ENCODE measurements at places on chromosomes 16 and 17.

DNA sequence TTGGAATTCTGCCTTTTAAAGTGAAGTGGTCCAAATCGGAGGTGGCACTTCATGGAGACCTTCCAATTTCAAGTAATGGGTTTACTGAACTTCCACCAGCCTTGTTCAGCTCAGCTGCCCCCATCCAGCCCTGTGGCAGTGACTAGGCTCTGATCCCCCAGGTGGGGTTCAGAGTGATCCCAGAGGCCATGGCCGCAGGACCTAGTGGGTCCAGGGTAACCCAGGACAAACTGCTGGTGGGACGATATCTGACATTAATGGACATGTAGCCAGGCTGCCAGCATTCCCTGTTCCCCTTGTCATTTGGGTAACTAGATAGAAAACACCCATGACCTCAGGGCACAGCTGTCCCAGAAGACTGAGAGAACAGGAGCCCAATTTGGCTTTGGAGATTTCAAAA, 209.9 kb downstream of the GSG1L start:
- no peak for DNase-seq

- DNase-seq = no peak
These were observed 11.9 kb upstream of the TACO1 start for GRCh38 chr17:63588797-63589196.

DNA sequence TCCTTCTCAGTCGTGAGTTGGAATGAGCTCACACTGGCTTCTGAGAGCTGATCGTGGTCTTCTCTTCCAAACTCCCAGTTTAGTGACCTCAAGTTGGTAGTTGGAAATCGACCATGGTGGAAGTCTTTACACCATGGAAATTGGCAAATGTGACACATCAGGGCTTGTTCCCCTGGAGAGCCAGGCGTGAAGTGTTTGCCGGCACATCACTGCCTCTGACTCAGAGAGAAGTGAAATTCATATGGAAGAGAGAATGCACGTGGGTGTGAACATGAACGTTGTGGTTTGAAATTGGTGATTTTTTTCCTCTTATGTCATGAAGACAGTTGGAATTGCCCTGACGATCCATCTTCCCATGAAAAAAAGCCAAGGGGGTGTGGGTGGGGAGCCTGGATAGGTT, 47.4 kb downstream of the AXIN2 start:
- DNase-seq = no peak

- DNase-seq = peak; percentile 46
These were observed 20.9 kb downstream of the TNS4 start for GRCh38 chr17:40480501-40481003.

GRCh38 chr16:80708823-80709222, 95.6 kb downstream of the CDYL2 start:
- no peak for DNase-seq

DNA sequence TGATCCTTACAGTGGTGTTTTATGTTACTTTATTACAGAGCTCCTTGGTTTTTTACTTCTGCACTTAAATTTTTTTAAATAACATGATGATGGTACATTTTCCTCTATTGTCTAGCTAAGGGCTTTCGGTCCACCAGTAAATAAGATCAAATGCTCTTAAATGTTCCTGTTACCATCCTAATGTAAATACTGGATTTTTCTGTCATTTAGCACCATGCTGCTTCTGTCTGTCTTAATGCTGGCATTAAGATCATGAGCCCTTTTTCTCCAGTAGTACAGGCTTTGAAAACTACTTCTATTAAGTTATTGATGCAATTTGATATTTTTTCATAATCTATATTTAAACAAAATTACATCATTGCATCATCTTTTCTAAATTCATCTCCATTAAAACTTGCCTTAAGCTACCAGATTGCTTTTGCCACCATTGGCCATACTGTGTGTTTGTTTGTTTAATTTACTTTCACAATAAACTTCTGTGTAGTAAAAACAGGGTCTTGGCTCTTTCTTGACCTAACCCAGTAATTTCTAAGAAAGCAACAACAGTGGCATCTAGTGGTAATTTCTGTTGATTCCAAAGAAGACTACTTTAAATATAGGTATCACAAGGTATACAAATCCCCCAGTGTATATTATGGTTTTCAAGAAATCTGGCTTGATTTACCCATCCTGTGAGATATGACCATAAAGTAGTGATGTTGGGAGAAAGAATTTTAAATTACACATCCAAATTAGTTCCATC, 9.0 kb upstream of the PHAF1 start:
- no peak for DNase-seq

DNA sequence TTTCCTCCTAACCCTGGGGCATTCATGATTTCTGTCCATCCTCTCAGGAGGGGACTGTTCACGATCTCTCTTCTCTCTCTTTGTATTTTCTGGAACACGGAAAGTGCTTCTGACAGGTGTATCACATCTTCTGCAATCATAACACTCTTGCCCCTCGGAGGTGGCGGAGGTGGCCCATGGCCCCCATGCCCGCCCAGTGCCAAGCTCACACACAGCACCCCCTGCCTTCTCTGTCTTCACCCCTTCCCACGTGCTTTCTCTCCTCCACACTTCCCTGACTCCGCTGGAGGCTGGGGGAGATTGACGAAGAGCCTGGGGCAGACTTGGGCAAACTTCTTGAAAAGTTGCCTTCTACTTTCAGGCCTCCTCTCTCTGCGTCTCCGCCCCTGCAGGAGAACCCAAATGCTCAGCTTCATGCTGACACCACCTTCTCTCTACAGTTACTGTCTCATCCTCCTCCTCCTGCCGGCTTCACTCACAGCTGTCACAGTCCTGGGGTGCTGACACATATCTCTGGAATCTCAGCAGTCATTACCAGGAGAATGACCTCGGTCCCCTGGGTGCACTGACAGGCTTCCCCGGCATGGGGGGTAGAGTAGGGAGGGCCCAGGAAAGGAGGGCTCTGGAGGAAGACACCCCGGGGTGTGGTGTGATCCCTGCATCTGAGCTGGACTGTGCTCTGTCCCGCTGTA, 127.1 kb downstream of the ENGASE start:
- no peak for DNase-seq

- no peak for DNase-seq
These were observed 28.1 kb upstream of the NXPH3 start for GRCh38 chr17:49547566-49547965.

DNA sequence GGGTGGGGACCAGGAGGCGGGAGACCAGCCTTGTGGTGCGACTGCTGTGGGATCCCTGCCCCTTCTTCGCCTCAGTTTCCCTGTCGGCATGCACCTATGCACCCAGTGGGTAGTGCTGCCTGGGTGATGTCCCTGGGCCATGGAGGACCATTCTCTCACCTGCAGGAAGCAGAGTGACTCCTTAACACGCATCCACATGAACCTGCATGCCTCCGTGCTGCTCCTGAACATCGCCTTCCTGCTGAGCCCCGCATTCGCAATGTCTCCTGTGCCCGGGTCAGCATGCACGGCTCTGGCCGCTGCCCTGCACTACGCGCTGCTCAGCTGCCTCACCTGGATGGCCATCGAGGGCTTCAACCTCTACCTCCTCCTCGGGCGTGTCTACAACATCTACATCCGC, 25.2 kb downstream of the ADGRG5 start:
- no peak for DNase-seq

DNA sequence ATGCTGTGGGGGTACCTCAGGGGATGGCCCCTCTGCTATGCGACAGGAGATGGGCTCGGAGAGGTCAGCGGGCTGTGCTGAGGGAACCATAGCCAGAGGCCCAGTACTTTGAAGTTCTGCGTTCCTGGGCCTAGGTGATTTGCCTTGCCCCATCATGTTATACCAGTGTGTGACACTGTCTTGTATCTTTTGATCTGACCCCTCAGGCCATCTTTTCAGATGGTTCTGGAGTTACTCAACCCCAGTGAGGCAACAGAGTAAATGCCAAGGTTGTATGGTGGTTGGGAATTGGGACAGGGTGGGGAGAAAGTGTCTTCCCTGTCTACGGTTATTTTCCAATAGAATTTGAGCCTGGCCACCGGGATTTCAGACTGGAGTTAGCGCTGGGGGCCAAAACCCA, 8.5 kb downstream of the MSI2 start:
- no peak for DNase-seq

DNA sequence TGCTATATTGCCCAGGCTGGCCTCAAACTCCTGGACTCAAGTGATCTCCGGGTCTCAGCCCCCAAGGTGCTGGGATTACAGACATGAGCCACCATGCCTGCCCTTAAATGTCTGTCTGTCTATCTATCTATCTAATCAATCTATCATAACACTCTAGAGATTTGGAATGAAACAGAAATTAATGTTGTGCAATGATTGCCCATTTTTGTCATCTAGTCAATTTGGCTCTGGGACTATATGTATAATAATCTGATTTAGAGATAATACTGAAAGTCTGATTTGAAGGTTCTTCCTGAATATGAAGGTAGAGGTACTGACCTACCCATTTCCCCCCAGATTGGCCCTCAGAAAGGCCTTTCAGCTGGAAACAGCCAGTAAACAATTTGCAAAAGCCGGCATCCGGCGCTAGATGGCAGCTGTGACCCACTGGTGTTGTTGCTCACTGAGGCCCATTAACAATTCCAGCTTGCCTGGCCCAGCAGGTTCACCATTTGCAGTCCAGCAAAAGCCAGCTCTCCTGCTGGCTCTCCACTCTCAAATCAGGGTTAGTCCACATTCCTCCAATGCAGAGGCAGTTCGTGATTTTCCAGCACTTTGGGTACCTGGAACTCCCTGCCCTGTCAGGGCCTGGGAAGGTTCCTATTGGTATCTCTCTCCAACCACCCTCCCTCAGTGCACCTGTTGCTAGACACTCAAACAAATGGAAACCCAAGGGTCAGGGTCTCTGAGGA, 22.9 kb upstream of the C16orf87 start:
- peak; percentile 31 for DNase-seq

DNA sequence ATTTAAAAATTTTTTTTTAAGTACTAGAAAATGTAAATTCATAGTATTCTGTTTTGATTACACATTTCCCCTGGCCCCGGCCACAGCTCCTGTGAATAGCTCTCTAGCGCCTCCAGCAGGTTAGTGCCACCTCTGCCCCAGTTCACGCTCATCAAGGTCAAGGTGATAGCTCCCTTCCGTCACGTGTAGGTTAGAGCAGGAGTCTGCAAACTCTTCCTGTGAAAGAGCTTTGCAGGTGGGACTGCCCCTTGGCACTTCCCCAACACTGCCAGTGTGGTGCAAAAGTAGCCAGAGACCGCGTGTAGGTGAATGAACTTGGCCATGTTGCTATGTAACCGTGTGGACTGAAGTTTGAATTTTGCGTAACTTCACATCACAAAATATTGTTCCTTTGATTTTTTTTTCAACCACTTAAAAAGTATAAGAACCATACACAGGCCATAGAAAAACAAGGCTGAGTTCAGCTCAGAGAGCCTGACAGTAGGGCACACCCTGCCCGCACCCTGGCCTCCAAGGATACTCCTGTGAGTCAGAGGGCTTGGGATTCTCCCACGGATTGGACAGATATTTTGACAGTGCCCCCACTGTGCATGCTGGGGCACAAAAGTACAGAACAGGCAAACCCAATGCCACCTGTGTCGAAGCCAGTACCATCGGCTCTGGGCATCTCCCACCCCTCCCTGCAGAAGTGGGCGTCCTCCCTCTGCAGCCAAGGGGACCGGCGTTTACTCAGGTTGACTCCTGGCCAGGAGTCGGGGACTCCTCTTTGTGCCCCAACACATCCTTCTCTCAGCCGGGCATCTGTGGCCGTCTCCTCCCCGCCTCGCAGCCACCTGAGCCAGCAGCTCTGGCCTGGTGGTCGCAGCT, 92.0 kb upstream of the CHMP6 start:
- peak; percentile 63 for DNase-seq

- DNase-seq = no peak
These were observed 1.6 kb downstream of the ZNF598 start for GRCh38 chr16:2008009-2008526.

GRCh38 chr17:40349895-40350688, 14.4 kb downstream of the GJD3 start:
- DNase-seq = no peak

DNA sequence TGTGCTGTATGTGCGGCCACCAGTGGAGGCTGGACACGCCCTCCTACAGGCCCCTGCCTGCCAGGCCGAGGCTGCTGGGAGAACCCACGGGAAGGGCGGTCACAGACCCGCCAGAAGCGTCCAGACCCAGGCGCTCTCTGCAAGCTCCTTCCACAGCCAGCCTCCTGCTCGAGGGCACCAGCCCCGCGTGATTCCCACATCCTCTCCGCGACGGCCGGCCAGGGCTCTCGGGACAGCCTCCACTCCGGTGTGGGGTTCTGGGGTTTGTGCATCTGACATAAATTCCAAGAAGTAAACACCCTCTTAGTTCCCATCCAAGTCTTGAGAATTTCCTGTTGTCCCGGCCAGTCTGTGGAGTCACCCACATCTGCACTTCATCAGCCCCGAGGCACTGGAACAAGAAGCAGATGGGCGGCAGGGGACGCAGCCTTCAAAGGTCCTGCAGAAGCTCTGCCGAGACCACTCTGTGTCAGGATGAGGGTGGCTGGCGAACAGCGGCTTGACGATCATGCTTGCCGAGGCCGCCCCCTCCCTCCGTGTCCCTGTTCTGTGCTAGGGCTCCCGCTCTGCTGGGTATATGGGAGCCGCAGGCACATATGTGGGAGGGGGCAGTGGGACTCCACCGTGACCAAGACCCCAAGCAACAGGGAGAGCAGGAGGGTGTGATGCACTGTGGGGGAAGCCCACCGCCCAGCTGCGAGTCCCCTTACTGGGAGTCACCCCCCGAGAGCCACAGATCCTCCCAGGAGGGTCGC, 2.4 kb upstream of the TMEM204 start:
- DNase-seq = no peak

DNA sequence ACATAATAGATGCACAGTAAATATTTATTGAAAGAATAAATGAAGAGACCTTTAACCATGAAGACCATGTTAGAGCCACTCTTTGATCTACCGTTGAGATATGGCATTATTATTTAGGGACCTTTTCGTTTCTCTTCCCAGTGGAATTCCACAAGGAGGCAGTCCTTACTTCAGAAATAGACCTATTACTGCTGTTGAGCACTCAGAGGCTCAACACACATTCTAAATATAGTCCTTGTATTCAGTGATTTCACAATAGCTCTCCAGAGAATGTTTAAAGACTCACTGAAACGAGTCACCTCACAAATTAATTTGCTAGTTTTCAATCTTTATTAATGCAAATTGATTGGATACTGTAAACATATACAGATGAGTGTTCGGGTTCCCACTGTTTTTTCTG, 603.8 kb downstream of the CDH8 start:
- DNase-seq = no peak

DNA sequence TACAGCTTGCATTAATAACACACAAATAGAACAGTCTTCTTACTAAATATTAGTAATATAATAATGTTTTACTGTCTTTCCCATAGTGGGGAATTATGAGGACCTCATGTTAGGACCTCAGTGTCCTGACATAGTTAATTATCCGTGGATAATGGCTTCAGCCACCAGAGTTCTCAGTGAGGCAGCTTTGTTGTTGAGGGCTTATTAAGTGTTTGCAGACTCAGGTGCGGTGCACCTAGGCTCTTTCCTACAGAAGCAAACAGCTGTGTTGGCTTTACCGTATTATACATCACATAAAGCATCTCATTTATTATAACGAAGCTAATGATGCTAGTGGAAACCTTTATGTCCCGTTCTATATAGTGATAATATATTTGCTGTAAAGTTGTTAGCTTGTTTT, 246.7 kb downstream of the FTO start:
- DNase-seq = no peak

All from stimulated activated CD4-positive, alpha-beta T cell treated with anti-CD3 and anti-CD28 coated beads, Interleukin-1b, Interleukin-23, amount 100 ng/mL, for 1 hour (primary cell).